Caudate nucleus (tissue), 63 donors: ENCODE measurements at places on chromosomes 6 and 20.

DNA sequence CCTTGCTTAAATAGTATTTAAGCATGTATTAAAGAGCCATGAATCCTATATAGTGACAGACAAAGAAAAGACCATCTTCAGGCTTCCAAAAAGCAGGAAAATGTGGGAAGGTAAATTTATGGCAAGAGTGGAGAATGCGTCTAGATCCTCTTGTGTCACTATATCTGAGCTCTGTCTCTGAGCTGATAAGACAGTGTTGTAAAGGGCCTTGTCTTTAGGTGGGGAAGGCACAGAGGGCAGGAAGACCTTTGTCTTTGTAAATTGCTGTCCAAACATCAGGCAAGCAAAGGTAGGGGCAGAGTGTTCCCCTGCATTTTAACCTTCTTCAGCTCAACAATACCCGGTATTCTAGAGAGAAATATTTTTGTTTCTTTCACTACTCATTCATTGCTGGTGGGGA, 33.9 kb upstream of the MBOAT1 start:
- DNase-seq = no peak

GRCh38 chr6:113650610-113650979, 206.6 kb upstream of the MARCKS start:
- DNase-seq = no peak

DNA sequence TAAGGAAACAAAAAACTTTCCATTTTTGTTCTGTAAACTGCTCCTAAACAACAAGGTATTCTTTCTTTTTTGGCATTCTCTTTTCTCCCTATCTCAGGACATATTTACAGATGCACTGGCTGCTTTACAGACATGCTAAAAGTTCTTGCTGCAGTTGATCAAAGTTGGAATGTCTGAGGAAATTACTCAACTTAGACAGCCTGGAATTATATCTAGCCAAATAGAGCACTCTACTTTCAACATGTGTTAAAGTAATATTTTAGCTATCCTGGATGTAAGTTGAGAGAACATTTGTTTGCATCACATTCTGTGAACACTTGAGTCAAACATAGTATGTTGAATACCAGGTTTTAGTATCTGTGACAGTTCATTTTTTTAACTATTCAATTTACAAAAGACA, 24.8 kb downstream of the TASP1 start:
- DNase-seq = no peak

DNA sequence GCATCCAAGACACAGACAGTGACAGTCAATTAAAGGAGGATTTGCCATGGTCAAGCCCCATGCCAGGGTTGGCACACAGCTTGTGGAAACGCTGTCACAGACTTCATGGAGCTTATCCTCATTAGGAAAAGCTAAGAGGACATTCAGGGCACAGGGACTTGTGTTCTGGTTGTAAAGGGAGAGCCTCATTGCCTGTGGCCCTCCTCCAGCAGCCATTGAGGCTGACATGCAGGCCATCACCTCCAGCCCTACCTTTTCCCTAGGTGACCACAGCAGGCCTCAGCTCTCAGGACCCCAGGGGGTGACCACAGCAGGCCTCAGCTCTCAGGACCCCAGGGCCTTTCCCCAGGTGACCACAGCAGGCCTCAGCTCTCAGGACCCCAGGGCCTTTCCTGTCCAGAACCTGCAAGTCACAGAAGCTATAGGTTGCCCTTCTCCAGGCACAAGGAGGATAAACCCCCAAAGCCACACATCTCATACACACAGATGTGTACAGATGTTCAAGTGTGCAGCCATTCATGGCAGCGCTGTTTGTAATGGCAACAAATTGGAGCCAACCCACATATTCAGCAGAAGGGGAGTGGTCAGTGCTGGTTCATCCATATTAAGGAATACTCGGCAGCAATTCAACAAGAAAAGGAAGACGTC, 26.1 kb downstream of the DUSP22 start:
- no peak for DNase-seq

DNA sequence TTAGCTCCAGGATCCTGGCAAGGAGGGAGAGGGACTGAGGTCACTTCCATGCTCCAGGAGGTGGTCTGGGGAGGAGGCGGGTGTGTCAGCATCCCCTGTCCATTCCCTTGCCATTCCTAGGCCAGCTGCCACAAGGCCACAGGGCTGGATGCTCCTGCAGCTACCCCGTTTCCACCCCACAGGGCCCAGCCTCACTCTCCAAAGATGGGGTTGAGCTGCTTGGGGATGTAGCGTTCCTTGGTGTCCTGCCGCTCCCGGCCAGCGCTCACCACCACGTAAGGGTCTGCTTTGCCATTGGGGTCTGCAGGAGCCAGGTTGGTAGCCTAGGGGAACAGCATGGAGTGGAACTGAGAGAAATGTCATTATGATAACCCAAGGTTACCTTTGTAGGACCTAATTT, 23.0 kb downstream of the ERGIC3 start:
- DNase-seq = no peak

- no peak for DNase-seq
Observed at GRCh38 chr6:148407372-148407771, 64.7 kb downstream of the SASH1 start.

- DNase-seq = no peak
Observed at GRCh38 chr6:31368461-31368860, 11.5 kb upstream of the HLA-B start.

GRCh38 chr6:132511210-132511830, 1.6 kb downstream of the STX7 start:
- no peak for DNase-seq

- no peak for DNase-seq
Observed at GRCh38 chr6:165658395-165659058, 4.5 kb downstream of the PDE10A start.

DNA sequence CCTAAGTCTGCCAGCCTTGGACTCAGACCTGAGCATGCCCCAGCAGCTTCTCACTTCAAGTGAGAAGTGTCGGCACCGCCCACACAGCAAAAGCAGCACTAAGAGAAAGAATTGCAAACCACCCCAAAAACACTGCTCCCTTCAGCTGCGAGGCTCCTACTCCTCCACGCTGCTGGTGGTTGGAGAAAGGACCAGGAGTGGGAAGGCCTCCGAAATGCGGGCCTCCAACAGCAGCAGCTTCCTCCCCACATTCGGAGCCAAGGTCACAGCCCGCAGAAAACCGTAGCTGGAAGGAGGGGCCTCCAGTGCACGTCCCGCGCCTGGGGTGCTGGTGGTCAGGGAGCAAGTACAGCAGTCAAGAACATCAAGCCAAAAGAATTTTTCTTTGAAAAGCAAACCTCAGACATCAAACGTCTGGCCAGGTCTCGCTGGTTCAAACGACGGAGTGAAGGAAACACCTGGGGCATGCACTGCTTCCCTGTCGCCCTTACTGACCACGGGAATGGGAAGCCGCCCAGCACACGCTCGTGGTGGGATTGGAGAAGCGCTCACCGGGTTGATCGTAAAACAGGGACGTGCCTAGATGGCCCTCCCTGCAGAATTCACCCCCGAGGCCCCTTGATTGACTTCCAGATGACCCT, 185.6 kb upstream of the CST7 start:
- no peak for DNase-seq

DNA sequence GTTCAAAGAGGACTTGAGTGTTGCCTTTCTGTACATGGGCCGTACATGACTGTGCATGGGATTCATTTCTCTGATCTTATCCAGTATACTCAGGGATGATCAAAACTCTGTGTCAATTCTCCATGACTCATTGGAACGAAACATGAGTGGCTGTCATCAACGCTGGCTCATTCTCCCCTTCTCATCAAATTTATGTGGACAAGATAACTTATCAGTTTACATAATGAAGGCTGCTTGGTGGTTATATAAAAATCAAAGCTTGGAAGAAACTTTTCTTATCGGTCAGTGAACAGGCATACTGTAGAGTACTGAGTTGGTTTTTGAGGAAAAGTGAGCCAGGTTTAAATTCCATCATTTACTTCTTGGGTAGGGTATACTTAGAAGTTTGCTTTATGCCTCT, 24.9 kb downstream of the CRISP1 start:
- DNase-seq = no peak

DNA sequence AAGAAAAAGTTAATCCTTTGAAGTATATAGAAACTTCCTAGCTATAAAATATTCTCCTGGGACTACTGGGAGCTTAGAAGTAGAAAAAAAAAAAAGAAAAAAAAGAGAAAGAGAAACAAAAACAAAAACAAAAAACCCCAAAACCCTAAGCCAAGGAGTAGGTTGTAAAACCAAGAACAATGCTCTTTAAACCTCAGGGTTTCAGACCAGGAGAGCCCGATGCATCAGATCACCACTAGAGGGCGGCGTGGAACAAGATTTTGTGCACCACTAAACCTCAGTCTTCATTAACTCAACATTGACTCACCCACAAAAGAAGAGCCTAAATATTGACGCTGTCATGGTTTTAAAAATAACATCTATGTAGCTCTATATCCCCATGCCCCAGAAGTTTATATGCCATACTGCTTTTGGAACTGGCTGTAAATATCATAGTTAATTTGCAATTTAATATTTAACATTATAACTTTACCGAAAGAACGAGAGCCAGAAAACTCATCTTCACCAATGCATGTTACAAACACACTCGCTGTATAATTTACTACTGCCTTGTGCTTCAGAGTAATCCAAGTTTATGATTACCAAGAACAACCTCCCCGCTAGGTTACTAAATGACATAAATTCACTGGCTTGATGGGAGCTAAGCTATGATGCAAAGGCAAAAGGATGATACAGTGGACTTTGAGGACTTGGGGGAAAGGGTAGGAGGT, 19.2 kb downstream of the MCUR1 start:
- DNase-seq = peak; percentile 37

DNA sequence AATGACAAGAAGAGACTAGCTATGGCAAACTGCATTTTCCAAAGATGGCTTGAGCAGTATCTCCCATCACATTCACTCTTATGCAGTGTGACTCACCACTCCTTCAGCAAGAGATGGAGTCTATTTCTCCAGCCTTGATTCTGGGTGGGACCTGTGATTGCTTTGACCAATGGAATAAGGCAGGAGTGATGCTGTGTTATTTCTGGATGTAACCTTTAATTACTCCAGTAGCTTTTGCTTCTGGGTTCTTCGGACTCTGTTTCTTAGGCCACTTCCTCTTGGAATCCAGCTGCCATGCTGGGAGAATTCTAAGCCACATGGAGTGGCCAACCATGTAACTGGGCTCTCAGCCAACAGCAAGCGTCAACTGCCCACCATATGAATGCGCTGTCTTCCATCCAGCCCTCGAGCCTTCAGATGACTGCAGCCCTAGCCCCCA, 50.7 kb downstream of the TGM2 start:
- no peak for DNase-seq

GRCh38 chr6:55040102-55040848, 134.0 kb upstream of the HCRTR2 start:
- no peak for DNase-seq

DNA sequence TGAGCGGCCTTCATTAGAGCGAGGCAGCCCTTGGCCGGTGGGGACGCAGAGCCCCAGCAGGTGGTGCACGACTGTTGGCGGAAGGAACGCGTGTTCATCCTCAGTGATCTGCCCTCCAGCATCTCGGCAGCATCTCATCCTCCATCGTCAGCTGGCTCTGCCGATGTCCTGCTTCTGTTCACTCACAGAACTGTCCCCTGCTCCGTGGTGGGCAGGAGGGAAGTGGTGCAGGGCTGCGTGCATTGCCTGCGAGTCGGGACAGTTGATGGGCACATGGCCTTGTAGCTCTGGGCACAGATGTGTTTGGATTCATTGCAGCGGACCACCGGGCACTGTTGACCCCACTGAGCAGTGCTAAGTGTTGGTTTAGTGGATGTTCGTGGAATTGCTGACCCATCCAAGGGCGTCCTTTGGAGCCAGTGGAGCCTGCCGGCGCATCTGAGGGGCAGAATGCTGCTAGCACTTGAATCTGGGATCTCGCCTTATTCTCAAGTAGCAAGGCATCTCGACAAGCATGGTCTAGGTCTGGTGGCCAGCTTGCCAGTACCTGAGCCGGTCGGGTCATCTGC, 6.7 kb upstream of the SLC17A9 start:
- no peak for DNase-seq

DNA sequence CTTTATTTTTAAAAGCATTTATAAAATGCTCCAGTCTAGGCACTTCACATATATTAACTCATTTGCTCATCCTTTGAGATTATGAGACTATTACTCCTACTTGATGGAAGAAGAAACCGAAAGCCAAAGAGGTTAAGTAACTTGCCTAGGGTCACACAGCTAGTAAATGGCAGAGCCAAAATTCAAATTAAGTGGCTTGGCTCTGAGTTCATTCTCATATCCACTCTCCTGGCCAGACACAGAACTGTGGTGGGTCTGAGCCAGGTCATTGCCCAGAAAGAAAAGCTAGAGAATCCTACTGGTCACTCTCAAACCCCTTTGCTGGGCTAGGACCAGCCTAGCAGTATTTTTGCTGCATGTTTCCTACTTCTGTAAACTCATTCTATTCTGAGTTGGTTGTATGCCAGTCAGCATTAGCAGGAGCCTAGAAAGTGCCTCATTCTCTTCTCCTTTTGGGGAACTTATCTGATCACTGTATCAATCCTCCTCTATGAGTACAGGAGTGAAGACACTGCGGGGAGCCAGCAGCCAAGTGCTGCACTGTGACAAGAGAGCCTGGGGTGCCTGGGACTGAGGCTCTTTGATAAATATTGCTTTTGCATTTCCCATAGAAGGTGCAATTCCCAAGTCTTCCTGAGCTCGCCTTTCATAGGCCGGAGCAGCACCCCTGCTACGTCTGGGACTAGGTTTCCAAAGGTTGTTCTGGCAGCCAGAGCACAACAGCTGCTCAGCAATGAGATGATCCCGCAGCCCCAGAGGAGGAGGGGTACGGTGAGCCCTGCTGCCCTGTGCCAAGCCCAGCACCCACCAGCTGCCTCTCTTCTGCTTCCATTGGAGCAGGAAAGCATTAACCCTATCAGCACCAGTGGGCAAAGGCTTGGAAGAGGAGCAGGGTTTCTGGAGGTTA, 728.3 kb downstream of the MAFB start:
- no peak for DNase-seq

- no peak for DNase-seq
Observed at GRCh38 chr6:151070631-151071051, 169.1 kb upstream of the AKAP12 start.

GRCh38 chr20:48731536-48731935, 96.3 kb downstream of the PREX1 start:
- no peak for DNase-seq
